Osteocyte (in vitro differentiated cells): ENCODE measurements at places on chromosomes 1 and 21. TPM values are rescaled to one million over a fixed set of nuclear protein-coding genes. Genes with fewer than 3 reads are reported as not detected.

- H3K27me3 ChIP-seq = peaks cover 44% of the 10 kb centered on the region
- no peaks in the 10 kb centered on the region for H3K36me3 ChIP-seq
- H3K4me3 ChIP-seq = no peak overlapping the region
- no peak overlapping the region for H3K27ac ChIP-seq
Observed at GRCh38 chr1:228770779-228771223, 35.5 kb downstream of the RHOU start.

GRCh38 chr1:169925505-169926482 is 32.1 kb upstream of the SCYL3 start:
- no peak overlapping the region for H3K27ac ChIP-seq
- H3K4me1 ChIP-seq = peaks cover 12% of the 10 kb centered on the region
- no peak for DNase-seq
- H3K27me3 ChIP-seq = no peaks in the 10 kb centered on the region

GRCh38 chr1:6301526-6301925 is 40.6 kb upstream of the GPR153 start:
- DNase-seq = no peak
- H3K27me3 ChIP-seq = no peaks in the 10 kb centered on the region
- H3K27ac ChIP-seq = no peak overlapping the region
- H3K4me1 ChIP-seq = peaks cover 3% of the 10 kb centered on the region

SGIP1 gene
- 118 and 123 TPM in 2 replicates for total RNA-seq

GRCh38 chr1:56566994-56567393 is 12.4 kb downstream of the PLPP3 start:
- no peak overlapping the region for H3K27ac ChIP-seq
- peaks cover 81% of the 10 kb centered on the region for H3K4me1 ChIP-seq
- peaks cover 6% of the 10 kb centered on the region for H3K36me3 ChIP-seq

DNA sequence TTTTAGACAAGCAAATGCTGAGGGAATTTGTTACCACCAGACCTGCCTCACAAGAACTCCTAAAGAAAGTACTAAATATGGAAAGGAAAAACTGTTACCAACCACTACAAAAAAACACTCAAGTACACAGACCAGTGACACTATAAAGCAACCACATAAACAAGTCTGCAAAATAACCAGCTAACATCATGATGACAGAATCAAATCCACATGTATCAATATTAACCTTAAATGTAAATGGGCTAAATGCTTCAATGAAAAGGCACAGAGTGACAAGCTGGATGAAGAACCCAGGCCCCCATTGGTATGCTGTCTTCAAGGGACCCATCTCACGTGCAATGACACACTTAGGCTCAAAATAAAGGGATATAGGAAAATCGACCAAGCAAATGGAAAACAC is 529.9 kb upstream of the CAMK1G start:
- peaks cover 12% of the 10 kb centered on the region for H3K4me1 ChIP-seq
- no peak for DNase-seq
- H3K4me3 ChIP-seq = no peak overlapping the region

VAV3 gene
- total RNA-seq = not detected in 2 replicates

FAM163A gene
- total RNA-seq = not detected in 2 replicates

GRCh38 chr1:43479414-43479813 is 25.7 kb upstream of the HYI start:
- H3K27me3 ChIP-seq = no peaks in the 10 kb centered on the region
- H3K4me3 ChIP-seq = no peak overlapping the region
- no peak for DNase-seq
- H3K4me1 ChIP-seq = peaks cover 12% of the 10 kb centered on the region

GJA9 gene
- total RNA-seq = not detected in 2 replicates

- no peak for DNase-seq
- H3K27me3 ChIP-seq = no peaks in the 10 kb centered on the region
- H3K4me1 ChIP-seq = peaks cover 53% of the 10 kb centered on the region
- H3K27ac ChIP-seq = no peak overlapping the region
Observed at GRCh38 chr1:88982055-88982454, 10.4 kb downstream of the KYAT3 start.

AADACL3 gene
- total RNA-seq = not detected in 2 replicates

B3GALNT2 gene
- 31.3 and 37.3 TPM in 2 replicates for total RNA-seq

DNA sequence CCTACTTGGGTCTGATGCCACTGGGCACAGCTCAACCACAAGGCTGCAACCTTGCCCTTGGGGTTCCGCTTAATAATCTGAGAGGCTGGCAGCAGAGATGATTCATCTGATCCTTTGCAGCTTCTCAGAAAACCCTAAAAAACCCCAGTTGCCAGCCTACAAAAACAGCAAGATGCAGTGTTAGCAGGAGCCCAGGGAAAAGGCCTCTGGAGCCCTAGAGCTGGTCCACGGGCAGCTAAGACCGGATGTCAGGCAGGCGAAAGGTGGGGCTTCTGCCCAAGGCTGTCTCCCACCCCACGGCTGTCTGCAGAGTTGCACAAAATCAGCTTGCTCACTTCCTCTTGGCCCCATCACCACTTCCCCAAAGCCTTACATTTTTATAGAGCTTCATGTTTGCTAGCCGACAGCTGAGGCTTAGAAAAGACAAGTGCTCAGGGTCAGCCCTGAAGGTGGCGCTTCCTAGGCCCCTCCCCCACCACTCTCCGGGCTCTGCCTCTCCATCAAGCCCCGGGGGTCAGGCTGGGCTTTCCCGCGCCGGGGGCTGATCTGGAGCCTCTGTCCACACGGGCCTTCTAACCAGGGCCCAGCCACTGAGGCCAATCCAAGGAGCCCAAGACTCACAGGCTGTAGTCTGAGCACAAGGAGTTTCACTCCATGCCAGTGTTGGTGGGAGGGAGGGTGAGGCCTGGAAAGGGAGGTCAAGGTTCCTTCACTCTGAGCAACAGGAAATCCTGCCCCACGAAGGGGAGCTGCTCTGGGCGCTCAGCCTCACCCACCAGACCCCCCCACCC is 4.2 kb upstream of the ADORA3 start:
- DNase-seq = no peak
- peaks cover 7% of the 10 kb centered on the region for H3K27me3 ChIP-seq
- H3K27ac ChIP-seq = peak overlapping the region; percentile 98
- H3K36me3 ChIP-seq = no peaks in the 10 kb centered on the region
- H3K4me1 ChIP-seq = peaks cover 17% of the 10 kb centered on the region
- peak overlapping the region; percentile 71 for H3K4me3 ChIP-seq

DNA sequence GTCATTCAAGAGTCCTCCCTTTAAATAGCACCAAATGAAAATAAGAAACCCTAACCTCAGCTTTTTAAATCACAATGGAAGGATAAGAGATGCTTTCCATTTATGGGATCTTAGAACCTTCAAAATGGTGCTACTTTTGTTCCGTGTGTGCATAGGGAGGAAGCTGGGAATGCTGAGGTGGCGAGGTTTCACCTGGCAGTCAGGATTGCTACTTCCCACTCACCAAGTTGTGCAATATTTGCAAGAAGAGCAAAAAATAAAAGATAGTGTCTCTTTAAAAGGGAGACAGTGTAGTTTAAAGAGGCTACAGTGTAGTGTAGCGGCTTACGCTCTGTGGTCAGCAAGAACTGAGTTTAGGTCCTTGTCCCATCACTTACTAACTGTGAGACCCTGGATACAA is 392.4 kb upstream of the ST6GALNAC5 start:
- H3K36me3 ChIP-seq = no peaks in the 10 kb centered on the region
- DNase-seq = no peak
- no peak overlapping the region for H3K27ac ChIP-seq
- H3K4me1 ChIP-seq = no peaks in the 10 kb centered on the region

GRCh38 chr1:33741749-33742148 is 122.1 kb upstream of the HMGB4 start:
- no peak overlapping the region for H3K4me3 ChIP-seq
- H3K27ac ChIP-seq = no peak overlapping the region
- H3K4me1 ChIP-seq = no peaks in the 10 kb centered on the region
